ENCODE measurements at places on chromosomes 5 and 9.

DNA sequence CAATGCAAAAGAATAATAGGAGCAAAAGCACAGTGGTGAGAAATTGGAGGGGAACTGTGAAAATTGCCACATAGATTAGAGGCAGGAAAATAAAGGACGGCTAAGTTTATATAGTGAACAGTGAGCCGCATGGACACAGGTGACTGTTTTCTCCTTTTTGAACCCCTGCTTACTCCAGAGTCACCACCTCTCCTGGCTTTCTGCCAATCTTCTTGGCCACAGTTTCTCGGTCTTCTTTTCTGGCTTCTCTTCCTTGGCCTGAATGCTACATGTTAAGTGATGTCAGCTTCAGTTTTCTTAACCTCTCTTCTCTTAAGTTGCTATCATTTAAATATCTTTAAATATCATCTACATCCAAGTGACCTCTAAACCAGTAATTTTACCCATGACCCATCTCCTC, 47.3 kb upstream of the CDKN2B start:
- DNase-seq: no peak

DNA sequence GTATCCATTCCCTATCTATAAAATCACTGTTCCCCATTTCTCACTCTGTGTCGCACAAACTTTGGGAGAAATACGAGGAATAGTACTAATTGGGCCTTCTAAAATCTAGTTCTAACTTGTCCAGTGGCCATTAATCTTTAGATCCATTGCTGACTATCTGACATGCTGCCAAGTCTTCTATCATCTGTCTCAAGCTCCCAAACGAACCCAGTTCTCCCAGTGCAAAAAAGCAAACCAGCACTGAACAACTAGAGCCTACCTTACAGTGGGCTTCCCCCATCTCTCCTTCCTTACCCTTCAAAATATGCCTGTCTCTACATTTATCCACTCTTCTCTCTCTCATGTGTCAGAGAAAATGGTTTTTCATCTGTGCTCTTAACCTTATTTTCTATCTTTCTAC, 3.2 kb upstream of the SPINK7 start:
- no peak for DNase-seq

GRCh38 chr5:175305251-175305650, 138.7 kb downstream of the DRD1 start:
- peak; percentile 35 for DNase-seq

DNA sequence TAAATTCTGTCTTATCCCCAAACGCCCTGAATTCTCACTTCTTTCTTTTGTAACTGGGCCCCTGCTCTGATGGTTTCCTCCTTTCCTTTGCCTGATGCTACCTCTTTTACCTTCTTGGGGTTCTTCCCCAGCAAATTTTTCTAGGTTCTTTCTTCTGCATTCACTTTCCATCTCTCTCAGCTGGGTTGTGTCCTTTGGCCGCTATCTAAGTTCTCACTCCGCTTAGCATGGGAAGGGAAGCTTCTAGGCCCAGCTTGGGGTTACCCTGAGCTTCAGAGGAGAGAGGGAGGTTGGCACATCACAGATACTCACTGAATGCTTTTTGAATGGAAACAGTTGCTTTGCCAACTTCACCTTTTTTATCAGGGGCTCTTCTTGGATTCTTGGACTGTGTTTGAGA, 17.0 kb downstream of the PALM2AKAP2 start:
- no peak for DNase-seq

- DNase-seq: peak; percentile 84
Measured at GRCh38 chr9:128127990-128128835, 684 bp upstream of the PTGES2 start.

- no peak for DNase-seq
Measured at GRCh38 chr9:129836311-129837007, 1.2 kb downstream of the USP20 start.

- DNase-seq: no peak
Measured at GRCh38 chr5:59446356-59446755, 447.2 kb downstream of the PDE4D start.

- DNase-seq: peak; percentile 3
Measured at GRCh38 chr5:154701181-154701580, 54.0 kb upstream of the LARP1 start.

GRCh38 chr5:125050926-125051325, 304.5 kb upstream of the ZNF608 start:
- no peak for DNase-seq

- DNase-seq: no peak
Measured at GRCh38 chr9:27451207-27451797, 72.8 kb upstream of the IFNK start.

DNA sequence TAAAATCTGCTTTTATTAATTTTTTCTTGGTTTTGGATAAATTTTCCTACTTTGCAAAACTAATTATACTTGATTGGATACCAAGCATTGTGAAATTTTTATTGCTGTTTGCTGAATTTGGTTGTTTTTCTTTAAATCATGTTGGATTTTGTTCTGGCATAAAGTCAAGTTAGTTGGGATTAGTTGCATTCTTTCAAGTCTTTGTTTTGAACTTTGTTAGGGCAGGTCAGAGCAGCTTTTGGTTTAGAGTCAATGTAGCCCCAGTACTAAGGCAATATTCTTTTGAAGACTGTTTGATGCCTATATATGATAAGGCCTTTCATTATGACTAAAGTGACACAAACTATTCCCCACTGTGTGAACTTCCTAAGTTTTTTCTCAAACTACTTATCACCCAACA, 531.1 kb downstream of the RASEF start:
- no peak for DNase-seq

- DNase-seq: no peak
Measured at GRCh38 chr9:127021664-127022363, 100.6 kb downstream of the ANGPTL2 start.

GRCh38 chr9:91817493-91818224, 132.4 kb downstream of the ROR2 start:
- peak; percentile 32 for DNase-seq

- no peak for DNase-seq
Measured at GRCh38 chr9:69674112-69674685, 2.0 kb upstream of the APBA1 start.

GRCh38 chr5:174608631-174609097, 115.7 kb upstream of the MSX2 start:
- no peak for DNase-seq

DNA sequence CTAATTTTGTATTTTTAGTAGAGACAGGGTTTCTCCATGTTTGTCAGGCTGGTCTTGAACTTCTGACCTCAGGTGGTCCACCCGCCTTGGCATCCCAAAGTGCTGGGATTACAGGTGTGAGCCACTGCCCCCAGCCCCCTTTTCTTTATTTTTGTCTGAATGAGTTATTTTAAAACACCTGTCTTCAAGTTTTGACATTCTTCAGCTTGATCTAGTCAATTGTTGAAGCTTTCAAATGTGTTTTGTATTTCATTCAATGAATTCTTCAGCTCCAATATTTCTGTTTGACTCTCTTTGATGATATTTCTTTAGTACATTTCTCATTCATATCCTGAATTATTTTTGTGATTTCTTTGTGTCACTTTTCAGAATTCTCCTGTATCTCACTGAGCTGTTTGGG, 486.2 kb downstream of the DMAC1 start:
- DNase-seq: no peak

DNA sequence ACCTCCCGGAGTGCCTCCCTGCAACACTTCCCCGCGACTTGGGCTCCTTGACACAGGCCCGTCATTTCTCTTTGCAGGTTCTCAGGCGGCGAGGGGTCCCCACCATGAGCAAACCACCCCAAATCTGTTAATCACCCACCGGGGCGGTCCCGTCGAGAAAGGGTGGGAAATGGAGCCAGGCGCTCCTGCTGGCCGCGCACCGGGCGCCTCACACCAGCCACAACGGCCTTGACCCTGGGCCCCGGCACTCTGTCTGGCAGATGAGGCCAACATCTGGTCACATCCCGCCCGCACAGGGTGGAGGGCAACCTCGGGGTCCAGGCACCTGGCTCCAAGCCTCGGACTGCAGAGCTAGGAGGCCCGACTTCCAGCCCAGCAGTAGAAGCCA, 776 bp upstream of the TERT start:
- DNase-seq: no peak

DNA sequence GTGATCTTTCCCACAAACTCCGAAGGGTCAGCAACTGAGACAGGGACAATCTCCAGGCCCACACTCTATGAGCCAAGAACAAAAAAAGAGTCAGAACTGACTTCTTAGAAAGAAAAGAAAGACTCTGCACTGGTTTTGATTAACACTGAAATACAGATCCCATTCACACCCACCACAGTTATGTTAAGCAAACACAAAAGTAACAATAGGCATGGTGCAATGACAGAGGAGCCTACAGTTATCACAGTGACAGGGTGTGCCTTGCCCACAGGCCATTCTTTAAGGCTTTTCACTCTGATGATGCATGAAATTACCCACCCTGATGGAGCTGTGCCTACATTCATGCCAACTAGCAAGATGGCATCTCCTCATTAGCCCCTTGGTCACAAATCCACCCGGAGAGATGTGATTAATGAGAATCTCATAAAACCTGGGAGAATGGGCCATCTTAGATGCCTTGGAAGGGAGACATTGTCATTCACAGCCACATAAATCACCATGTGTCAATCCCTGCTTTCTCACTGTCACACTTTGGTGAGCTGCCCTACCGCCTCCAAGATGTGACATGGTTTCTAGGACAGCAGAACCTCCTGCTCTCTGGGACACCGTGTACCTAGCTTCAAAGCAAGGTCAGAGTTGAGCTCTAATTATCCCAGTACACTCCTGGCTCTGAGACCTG, 27.6 kb upstream of the FSTL4 start:
- no peak for DNase-seq

DNA sequence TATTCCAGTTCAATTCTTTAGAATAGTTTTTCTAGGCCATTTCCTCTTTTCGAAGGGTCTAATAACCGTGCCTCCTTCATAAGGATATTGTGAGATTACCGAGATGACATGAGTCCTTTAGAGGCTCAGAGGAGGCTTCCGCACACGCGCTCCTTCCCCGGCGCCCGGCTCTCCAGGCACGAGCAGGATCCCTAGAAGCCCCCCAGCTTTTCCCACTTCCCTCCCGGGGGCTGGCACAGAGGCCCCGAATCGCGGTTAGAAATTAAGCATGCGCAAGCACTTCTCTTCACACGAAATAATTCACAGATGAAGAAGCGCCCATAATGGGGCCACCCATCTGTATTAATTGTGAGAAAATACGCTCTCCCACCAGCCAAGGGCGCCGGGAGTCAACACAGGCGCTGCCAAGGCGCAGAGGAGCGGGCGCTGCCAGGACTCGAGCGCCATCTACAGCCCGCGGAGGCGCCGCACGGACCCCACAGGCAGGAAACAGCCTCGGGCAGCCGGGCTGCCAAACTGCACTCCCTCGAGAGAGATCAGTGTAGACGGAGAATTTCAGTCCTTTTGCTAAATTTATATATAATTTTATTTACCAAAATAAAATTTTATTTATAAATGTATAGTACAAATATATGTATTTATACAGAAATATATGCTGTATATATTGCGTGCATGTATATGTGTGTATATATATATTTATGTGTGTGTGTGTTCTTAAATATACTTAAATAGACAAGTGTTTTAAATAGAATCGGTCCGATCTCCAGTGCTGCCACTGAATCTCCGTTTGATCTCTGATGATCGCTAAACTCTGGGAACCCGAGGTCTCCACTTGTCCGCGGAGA, 258.1 kb upstream of the NFIL3 start:
- DNase-seq: peak; percentile 26

- DNase-seq: no peak
Measured at GRCh38 chr5:137333928-137334327, 165.2 kb downstream of the SPOCK1 start.

GRCh38 chr5:117475919-117476318, 901.3 kb upstream of the SEMA6A start:
- no peak for DNase-seq

- DNase-seq: no peak
Measured at GRCh38 chr5:160342413-160342941, 27.9 kb downstream of the C1QTNF2 start.

GRCh38 chr9:79766091-79766490, 194.3 kb downstream of the TLE4 start:
- DNase-seq: no peak

GRCh38 chr9:77673941-77674791, 26.0 kb upstream of the GNA14 start:
- DNase-seq: no peak

DNA sequence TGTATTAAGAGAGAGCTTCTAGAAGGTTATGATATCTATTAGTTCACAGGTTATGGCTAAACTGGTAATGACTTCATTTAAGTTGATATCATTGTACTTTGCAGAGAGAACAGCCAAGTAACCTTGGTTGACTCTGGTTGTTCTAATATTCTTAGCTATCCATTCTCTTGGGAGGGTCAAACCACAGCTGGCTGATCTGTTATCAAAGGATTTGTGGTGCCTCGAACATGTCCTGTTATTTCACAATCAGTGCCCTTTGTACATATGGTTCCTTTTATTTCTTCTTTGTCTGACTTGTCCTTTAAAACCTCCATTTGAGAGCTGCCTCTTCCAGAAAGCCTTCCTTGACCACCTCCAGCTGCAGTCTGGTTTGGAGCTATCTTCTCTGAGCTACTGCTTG, 61.7 kb downstream of the PDE8B start:
- no peak for DNase-seq

GRCh38 chr9:124394167-124394566, 21.1 kb downstream of the PSMB7 start:
- DNase-seq: no peak

DNA sequence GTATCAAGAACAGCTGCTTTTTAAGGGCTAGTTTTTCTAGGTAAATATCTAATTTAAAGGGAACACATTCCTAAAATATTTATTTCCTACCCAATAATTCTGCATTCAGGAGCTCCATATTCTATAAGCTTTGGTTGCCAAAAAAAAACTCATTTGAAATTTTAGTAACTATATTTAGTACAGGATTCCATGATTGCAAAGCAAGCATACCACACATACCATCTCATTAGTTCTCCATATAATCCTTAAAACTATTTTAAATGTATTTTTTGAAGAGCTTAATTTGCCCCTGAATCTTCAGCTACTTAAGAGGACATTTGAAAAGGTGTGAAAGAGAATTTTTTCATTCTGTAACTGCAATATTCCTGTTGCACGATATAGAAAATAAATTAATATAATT, 877.0 kb downstream of the NR2F1-AS1 start:
- no peak for DNase-seq

Data from NCI-H748 treated with DMSO at 0.1 percent for 48 hours (cell line).